ENCODE measurements at places on chromosomes 4 and X.

GRCh38 chr4:120886191-120886590, 36.3 kb downstream of the PRDM5 start:
- no peak for DNase-seq

DNA sequence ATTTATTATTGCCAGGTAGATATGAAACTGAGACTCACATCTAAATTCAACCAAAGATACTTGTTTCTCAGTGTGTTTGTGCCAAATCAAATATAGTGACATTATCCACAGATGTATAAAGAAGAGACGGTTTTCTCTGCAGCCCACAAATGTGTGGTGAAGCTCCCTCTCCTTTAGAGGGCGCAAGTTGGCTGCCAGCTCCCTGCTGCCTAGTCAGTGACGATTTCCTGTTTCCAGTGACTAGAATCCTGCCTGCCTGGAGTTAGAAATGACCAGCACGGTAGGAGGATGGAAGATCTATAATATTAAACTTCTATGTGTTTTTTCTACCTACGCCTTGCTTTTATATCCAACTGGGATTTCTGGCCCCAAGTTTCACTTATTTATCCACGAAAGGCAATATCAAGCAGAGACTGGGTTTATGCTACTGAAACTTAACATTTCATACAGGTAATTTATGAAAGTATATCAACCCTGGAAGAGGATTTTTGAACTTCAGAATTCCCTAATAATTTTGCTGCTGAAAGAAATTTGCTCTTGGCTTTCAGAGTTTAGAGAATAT, 1793.7 kb upstream of the TENM3 start:
- DNase-seq: no peak

GRCh38 chr4:34723605-34724004, 1520.7 kb downstream of the ARAP2 start:
- DNase-seq: no peak

DNA sequence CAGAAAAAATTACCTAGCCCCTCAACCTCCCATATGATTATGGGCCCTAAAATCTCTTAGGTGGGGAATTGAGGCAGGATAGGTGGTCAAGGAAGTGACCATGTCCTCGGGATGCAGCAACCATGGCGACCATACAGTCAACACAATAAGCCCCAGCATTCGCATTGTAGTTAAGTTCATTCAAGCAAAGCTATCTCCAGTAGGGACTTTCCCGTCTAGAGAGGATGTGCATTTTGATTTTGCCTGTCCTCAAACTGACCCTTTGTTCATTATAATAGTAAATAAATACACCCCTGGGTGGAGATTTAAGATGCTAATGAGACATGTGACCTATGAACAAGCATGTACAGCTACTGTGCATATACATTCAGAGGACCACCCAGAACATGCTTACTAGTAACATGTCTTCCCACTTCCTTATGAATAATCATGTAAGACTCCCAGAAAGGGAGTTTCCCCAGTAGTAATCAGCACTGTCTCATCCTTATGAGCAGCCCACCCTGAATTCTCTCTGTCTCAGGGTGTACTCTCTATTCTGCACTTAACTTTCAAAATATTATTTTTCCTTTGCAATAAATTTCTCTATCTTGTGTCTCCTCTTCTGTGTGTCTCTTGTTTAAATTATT, 74.3 kb downstream of the NUDT11 start:
- no peak for DNase-seq

DNA sequence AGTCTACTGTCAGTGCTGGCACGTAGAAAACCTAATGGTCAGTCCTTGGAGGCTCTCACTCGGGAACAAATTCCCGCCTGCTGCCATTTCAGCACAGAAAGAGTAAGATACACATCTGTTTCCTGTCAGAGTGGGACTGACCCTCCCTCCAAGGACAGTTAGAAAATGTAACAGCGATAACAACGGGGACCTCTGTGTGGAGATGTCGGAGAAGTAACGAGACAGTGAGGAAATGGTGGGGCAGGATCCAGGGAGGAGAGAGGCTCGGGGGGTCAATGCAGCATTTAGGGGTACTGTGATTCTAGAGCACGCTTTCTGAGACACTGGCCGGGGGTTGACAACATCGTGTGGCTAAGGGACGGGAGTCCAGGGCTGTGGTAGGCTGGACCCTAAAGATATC, 36.0 kb upstream of the SORCS2 start:
- no peak for DNase-seq

- DNase-seq: no peak
These were observed 130.9 kb downstream of the TMEM164 start for GRCh38 chrX:110133735-110134370.

DNA sequence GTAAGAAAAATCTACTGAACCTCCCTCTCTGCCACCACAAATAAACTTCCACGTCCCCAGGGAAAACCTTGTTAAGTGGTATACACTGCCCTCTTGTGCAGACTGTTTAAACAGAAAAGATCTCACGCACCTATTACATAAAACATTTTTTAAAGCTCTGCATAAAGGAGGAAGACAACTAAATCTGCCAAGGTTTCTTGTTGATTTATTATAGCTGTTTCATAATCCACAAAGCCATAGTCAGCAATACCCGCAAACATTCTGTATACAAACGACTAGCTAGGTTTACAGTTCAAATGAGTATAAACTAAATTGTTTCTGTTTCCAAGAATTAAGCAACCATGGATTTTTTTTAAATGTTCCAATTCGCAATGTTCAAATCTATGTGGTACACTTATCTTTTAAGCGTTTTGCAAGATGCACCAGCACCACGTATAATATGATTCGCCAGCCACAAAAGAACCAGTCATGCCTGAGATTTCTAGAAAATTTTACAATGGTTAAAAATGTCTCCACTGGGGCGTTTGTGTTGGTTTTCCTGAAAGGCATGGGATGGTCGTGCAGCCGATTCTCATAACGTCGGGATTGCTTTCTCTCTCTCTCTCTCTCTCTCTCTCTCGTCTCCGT, 164.6 kb downstream of the PRKX start:
- DNase-seq: no peak

DNA sequence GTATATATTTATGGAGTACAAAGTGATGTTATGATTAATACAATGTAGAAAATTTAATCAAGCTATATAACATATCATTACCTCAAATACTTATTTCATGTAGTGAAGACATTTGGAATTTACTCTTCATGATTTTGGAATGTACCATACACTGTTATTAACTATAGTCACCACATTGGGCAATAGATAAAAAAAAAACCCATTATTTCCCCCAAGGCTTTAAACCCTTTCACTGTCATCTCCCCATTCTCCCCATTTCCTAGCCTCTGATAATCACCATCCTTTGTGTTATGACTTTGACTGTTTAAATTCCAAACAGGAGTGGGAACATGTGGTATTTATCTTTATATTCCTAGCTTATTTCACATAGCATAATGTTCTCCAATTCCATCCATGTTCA, 2189.1 kb upstream of the AGA start:
- no peak for DNase-seq

- DNase-seq: peak; percentile 91
These were observed 99.4 kb upstream of the PGRMC2 start for GRCh38 chr4:128386761-128387599.

DNA sequence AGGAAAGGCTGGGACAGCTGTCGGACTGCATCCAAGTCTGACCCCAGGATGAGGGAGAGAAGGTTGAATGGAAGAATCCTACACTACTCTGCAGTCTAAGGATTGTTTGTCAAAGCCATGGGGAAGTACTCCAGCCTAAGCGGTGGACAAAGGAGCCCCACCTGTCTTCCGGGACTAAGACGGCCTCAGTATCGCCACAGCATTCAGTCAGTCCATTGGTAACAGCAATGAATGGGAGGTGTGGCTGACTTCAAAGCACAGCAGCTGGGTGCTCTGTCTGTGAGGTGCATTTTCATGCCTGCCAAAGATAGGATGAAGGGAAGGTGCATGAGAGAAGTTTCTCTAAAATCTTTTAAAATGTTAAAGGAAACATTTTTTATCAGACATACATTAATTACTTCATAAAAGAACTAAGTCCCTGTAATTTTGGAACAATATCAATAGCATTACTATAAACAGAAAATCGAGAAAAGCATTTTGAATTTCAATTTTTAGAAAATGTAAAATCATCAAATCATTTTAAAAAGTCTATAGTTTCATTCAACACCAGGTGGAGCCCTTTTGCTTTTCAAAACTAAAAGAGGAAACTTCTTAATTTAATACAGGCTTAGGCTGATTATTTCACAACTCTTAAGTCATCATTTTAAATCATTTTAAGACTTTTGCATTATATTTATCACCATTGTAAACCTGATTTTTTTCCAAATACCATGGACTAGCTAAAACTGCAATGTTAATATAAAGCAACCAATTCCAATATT, 27.6 kb upstream of the INTU start:
- DNase-seq: no peak

DNA sequence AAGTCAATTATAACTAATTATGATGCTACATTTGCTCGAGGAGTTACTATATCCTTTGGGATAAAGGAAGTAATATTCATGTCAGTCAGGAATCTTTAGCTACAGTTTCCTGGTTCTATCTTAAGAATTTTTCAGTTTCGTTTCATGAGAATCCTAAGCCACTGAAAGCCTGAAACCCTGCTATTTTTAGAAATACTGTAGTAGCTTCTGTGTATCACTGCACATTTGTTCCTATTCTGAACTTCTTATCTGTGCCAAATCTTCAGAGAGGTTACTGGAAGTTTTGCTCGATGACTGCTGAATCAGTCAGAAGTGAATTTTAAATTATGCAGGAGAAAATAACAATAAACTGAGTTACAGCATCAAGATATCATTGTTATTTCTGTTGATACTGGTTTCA, 249.2 kb downstream of the TENM3 start:
- no peak for DNase-seq

All from left ventricle myocardium superior (tissue), 1 donor.